ENCODE measurements at places on chromosomes 2 and 18. TPM values are rescaled to one million over a fixed set of nuclear protein-coding genes. Genes with fewer than 3 reads are reported as not detected.

KHK gene
- 5.5 TPM for total RNA-seq

SFT2D3 gene
- 5.7 TPM for total RNA-seq

RESP18 gene
- not detected for total RNA-seq

TBR1 gene
- not detected for total RNA-seq

GKN1 gene
- not detected for total RNA-seq

MROH2A gene
- not detected for total RNA-seq

CDK5R2 gene
- total RNA-seq = not detected

TACR1 gene
- not detected for total RNA-seq

ACVR1C gene
- total RNA-seq = 0.07 TPM

LAMA1 gene
- 10.1 TPM for total RNA-seq
